ENCODE measurements at places on chromosomes 7 and 10. TPM values are rescaled to one million over a fixed set of nuclear protein-coding genes. Genes with fewer than 3 reads are reported as not detected.

Gene TMEM196
- not detected for total RNA-seq

DNA sequence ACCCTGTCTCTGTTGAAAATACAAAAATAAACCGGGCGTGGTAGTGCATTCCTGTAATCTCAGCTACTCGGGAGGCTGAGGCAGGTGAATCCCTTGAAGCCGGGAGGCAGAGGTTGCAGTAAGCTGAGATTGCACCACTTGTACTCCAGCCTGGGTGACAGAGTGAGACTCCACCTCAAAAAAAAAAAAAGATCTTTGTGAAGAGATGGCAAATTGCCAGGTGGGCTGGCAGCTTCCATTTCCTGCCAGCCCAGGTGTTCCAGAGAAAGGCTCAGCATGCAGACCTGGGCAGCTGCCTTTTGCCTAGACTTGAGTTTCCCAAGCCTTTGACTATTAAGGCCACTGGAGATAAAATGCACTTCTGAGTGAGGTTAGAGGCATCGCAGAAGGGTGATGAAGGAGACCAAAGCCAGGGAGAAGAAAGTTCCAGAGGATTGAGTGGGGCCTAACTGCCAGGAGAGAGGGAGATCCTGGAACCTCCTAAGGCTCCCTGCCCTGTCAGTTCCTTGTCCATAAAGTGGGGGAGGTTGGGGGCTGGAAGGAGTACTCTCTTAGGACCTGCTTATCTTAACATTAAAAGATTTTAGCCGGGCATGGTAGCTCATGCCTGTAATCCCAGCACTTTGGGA lies 10.0 kb upstream of the DDIT4 start:
- no peaks in the 10 kb centered on the region for H3K27me3 ChIP-seq
- peak overlapping the region; percentile 78 for H3K27ac ChIP-seq
- no peaks in the 10 kb centered on the region for H3K36me3 ChIP-seq
- H3K4me1 ChIP-seq = peaks cover 20% of the 10 kb centered on the region

DNA sequence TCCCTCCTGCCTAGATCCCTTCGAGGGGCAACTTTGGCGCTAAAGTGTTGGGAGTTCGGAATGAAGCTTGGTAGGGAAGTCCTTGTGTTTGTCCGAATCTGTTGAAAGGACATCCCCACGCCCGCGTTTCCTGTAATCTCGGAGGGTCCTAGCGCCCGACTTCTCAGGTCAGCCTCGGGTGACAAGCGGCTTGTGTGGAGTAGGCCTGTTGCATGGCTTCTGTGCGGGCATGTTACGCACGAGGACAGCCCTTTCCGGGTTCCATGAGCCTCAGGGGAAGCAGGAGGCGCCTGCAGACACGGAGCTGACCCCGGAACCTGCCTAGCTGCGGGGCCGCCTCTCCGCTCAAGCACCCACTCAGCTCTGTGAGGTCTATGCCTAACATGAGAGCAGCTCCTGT lies 28.4 kb upstream of the AP5Z1 start:
- no peaks in the 10 kb centered on the region for H3K36me3 ChIP-seq
- peak overlapping the region; percentile 100 for H3K27ac ChIP-seq
- no peak overlapping the region for H3K4me3 ChIP-seq
- H3K27me3 ChIP-seq = no peaks in the 10 kb centered on the region

Gene CLEC2L
- total RNA-seq = not detected

Gene THNSL1
- 1.6 TPM for total RNA-seq

- no peaks in the 10 kb centered on the region for H3K36me3 ChIP-seq
- no peaks in the 10 kb centered on the region for H3K4me1 ChIP-seq
- peak overlapping the region; percentile 95 for H3K27ac ChIP-seq
- no peaks in the 10 kb centered on the region for H3K27me3 ChIP-seq
- peak overlapping the region; percentile 91 for H3K4me3 ChIP-seq
- peak; percentile 67 for DNase-seq
Measured at GRCh38 chr10:87861566-87861952, 1.8 kb downstream of the KLLN start.

Gene ICA1
- 45.7 TPM for total RNA-seq

- no peak for DNase-seq
- no peak overlapping the region for H3K4me3 ChIP-seq
- H3K27ac ChIP-seq = no peak overlapping the region
- no peaks in the 10 kb centered on the region for H3K4me1 ChIP-seq
Measured at GRCh38 chr10:61541960-61542359, 88.8 kb upstream of the TMEM26 start.

DNA sequence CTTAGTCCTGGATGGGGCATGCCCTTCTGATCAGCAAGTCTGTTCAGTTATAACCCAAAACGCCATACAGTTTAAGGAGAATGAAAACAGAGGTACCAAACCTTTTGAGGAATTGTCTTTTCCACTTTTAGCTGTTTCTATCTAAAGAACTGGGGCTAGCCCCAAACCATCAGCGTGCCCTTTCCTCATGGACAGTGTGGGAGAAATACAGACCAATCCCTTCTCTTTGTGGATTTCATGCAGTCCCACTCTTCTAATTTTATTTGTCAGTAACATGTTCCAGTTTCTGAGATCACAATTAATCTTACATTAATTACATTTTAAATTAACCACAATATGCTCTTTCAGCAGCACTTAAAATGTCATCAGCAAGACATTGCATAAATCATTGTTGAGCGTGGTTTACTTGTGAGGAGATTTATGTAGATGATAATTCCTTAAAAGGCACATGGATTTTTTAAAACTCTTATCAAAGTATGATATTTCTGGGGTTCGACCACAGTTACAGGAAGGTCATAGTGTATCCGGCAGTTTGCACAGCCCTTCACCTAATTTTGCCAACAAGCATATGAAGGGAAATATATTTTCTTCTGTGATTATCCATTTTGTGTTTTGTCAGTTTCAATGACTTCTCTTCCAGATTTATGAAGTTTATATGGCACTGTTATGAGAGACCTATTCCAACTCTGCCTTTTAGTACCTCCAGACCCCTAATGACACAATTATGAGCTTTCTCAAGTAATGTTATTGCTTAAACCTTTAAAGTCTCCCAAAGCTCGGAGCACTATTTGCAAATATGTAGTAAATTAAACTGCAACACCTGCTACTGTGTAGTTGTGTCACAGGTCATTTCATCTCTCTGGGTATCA lies 868.4 kb upstream of the C7orf33 start:
- no peak for DNase-seq
- no peaks in the 10 kb centered on the region for H3K36me3 ChIP-seq
- no peak overlapping the region for H3K27ac ChIP-seq
- no peaks in the 10 kb centered on the region for H3K27me3 ChIP-seq

GRCh38 chr7:4699841-4700240 lies 17.7 kb downstream of the FOXK1 start:
- H3K4me3 ChIP-seq = no peak overlapping the region
- no peaks in the 10 kb centered on the region for H3K4me1 ChIP-seq
- DNase-seq = no peak
- H3K27me3 ChIP-seq = no peaks in the 10 kb centered on the region
- H3K27ac ChIP-seq = no peak overlapping the region
- H3K36me3 ChIP-seq = no peaks in the 10 kb centered on the region

Gene C10orf62
- not detected for total RNA-seq
